ENCODE measurements at places on chromosomes 16 and 17.

DNA sequence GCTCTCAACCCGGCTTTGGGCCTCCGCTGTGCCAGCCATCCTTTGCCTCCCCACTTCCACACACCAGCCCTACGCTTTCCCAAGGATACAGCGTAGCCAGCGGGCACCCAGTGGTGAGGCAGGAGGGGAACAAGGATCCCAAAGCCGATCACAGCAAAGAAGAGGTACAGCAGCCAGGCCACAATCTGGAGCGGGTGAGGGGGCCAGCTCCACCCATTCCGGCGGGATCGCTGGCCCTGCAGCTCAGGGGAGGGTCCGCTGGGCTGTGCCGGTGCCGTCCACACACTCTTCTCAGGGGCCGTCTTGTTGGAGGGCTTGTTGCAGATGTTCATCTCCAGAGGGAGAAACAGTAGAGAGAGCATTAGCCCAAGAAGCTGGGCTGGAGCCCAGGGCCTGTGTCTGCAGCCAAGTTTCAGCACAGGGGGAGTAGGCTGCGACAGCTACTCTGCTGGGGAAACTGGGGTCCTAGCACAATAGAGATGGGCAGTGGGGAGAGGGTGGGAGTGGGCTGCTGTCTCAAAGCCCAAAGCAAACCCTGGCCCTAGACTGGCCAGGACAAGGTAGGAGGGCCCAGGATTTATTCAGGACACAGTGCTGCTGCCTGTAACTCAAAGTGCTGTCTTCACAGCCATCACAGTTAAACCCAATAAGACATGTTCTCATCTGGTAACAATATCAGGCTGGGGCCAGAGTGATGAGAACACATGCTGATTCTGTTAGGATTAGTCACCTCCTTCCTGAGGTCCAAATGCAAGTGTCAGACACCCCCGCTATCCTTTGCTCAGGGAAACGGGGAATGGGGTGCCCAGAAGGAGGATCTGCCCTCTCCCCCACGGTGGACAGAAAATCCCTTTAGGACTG is 9.9 kb downstream of the ZDHHC1 start:
- no peak for DNase-seq

- DNase-seq: no peak
These were observed 200.5 kb downstream of the NTN1 start for GRCh38 chr17:9221922-9222180.

DNA sequence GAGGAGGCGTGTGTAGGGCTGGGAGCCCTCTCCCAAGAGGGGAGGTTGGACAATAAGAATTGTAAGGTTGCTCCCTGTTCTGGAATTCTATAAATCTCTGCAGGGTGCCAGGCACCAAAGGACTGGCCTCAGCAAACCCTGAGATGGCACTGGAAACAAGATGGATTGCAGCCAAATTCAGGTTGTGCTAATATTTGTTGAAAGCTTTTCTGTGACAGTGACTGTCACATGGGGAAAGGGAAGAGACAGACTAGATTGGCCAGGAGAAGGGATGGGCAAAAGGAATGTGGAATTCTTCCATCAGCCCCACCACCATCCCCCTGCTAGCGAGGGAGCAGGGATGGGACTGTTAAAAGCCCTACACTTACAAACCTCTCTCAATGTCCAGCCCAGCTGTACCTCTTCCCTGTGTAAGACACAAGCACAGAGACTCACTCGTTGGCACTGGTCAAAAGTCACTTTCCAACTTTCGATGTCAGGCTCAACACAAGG is 62.4 kb downstream of the SOX9 start:
- no peak for DNase-seq

GRCh38 chr17:74430706-74431567 is 951 bp upstream of the GPRC5C start:
- DNase-seq: peak; percentile 39

- no peak for DNase-seq
These were observed 14.4 kb downstream of the SYCE1L start for GRCh38 chr16:77213542-77214106.

DNA sequence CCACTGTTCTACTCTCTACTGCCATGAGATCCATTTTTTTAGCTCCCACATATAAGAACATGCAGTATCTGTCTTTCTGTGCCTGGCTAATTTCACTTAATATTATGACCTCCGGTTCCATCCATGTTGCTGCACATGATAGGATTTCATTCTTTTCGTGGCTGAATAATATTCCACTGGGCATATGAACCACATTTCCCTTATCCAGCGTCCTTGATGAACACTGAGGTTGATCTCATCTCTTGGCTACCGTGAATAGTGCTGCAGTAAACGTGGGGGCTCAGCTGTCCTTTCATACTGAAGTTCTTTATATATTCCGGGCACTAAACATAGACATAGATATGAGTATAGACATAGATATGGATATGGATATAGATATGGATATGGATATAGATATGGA is 109.3 kb upstream of the TNRC6C start:
- no peak for DNase-seq

DNA sequence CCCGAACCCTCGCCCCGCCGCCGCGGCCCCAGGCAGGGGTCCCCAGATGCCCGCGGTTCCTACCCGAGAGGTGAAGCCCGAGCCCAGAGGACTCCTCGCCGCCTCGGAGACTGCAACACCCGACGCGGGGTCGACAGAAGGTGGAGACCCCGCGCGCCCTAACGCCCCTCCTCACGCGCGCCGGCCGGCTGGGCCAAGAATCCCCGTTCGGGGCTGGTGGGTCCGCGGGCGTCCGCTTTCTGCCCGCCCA is 515 bp downstream of the SUMO2 start:
- peak; percentile 2 for DNase-seq

DNA sequence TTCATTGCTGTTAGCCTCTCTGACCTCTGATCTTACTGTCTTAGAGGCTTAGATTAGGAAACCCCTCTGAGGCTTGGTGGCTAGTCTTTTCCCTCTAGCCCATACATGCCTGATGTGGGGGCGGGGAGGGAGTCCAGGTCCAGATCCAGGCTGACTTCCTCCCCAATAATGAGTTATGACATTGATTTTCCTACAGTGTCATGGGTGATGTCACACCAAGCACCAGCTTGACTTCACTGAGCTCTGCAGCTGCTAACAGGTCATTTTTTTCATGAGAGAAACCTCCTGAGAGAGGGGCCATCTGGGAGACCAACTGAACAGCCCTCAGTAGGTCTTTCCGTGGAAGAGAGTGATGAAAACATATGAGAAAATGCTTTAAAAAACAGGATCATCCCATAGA is 180.2 kb upstream of the N4BP1 start:
- DNase-seq: no peak

GRCh38 chr17:1398931-1399678 is 917 bp downstream of the YWHAE start:
- peak; percentile 9 for DNase-seq

GRCh38 chr17:57425903-57426880 is 169.9 kb downstream of the MSI2 start:
- no peak for DNase-seq

DNA sequence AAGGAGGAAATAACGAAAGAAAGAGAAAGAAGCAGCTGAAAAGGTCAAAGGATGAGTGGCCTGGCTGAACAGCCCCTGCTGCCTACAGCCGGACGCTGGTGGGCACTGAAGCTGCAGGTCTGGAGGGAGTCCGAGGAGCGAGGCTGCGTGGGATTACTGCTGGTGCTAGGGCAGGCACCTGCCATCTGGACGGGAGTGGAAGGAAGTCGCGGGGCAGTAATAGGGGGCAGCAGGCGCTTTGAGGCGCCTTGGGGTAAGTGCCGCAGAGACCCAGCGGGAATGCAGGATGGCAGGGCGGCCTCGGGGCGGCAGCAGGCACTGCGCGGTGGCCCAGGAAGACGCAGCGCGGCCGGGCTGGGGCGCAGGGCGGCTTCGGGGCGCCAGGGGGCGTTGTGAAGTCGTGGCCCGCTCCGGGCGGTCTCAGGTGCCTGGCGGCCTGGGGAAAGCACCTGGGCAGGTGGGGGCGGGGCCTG is 303 bp upstream of the SCNN1G start:
- DNase-seq: peak; percentile 32
